ENCODE measurements at places on chromosomes 16 and 17. TPM values are rescaled to one million over a fixed set of nuclear protein-coding genes. Genes with fewer than 3 reads are reported as not detected.

DNA sequence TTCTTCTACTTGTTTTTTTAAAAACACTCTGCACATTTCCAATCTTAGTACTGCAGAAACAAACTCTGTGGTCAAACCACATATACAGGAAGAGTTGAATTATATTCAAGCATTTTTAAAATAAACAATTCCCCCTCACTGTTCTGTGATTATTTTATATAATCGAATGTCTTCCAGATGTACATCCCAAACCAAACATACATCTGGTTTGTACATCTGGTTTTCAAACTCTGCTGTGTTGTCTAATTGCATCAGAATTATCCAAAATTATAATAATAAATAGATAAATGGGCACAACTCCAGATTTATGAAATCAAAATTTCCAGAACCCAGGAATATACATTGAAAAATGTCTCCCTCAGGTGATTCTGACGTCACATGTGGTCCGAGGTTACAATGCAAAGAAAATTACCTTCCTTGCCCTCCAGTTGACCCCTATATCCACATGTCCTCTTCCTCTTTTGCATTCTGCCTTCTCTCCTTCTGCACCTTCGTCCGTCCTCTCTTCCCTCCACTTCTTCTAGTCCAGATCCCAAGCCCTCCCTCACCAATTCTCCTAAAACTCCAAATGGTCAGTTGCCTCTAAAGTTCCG, 13.3 kb upstream of the CCDC144A start:
- DNase-seq: no peak

GRCh38 chr17:76048025-76048605, 21.0 kb upstream of the EVPL start:
- DNase-seq: no peak

DNA sequence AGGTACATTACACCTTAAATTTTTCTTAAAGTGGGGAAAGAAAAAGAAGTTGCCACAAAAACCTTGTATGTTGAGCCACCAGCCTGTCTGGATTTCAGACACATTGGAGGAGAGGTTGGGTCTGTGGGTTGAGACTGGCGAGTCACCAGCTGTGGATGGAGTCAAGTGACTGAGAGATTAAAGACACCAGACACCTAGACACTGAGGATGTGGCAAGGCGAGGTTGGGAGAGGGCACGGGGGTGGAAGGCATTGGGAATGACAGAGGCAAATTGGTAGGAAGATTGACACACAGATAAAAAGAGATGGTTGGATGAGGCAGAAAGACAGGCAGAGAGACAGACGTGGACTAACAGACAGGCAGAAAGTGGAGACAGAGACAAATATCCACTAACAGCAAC, 49.6 kb downstream of the KCNJ12 start:
- DNase-seq: no peak

TEX14 gene
- 0.07 TPM for total RNA-seq
